ENCODE measurements at places on chromosomes 2 and 18.

GRCh38 chr2:26913999-26914658, 56.3 kb upstream of the MAPRE3 start:
- no peak overlapping the region for H3K27ac ChIP-seq
- no peak for DNase-seq
- H3K27me3 ChIP-seq = peaks cover 15% of the 10 kb centered on the region
- no peak overlapping the region for H3K4me3 ChIP-seq

DNA sequence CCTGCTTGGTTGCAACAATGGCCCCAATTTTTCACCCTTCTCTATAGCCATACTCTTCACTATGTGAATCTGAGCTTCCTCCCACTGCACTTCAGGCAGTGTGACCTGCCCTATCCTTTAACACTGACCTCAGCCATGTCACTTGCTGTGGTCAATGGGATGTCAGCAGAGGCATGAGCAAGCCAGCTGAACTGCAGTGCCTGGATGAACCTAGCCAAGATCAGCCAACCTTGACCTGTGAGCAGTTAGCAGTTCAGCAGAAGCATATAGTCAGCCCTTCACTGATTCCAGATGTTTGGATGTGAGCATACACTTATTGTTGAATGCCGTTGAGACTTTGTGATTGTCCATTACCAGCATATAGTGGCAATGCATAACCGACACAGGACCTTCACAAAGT, 63.4 kb upstream of the BOD1L2 start:
- H3K27ac ChIP-seq = no peak overlapping the region
- peaks cover 10% of the 10 kb centered on the region for H3K4me1 ChIP-seq

GRCh38 chr2:29336341-29337241, 221.4 kb downstream of the CLIP4 start:
- no peak for DNase-seq
- H3K36me3 ChIP-seq = no peaks in the 10 kb centered on the region
- H3K4me1 ChIP-seq = no peaks in the 10 kb centered on the region
- no peak overlapping the region for H3K27ac ChIP-seq
- no peak overlapping the region for H3K4me3 ChIP-seq

GRCh38 chr18:58975296-58975695, 110.6 kb downstream of the ZNF532 start:
- peaks cover 21% of the 10 kb centered on the region for H3K27me3 ChIP-seq
- DNase-seq = no peak
- H3K36me3 ChIP-seq = no peaks in the 10 kb centered on the region
- H3K27ac ChIP-seq = no peak overlapping the region
- H3K4me1 ChIP-seq = peaks cover 2% of the 10 kb centered on the region

- no peaks in the 10 kb centered on the region for H3K4me1 ChIP-seq
- H3K36me3 ChIP-seq = no peaks in the 10 kb centered on the region
- H3K4me3 ChIP-seq = no peak overlapping the region
- no peak for DNase-seq
- H3K27me3 ChIP-seq = peaks cover 3% of the 10 kb centered on the region
Observed at GRCh38 chr2:191499874-191500565, 177.9 kb upstream of the NABP1 start.

DNA sequence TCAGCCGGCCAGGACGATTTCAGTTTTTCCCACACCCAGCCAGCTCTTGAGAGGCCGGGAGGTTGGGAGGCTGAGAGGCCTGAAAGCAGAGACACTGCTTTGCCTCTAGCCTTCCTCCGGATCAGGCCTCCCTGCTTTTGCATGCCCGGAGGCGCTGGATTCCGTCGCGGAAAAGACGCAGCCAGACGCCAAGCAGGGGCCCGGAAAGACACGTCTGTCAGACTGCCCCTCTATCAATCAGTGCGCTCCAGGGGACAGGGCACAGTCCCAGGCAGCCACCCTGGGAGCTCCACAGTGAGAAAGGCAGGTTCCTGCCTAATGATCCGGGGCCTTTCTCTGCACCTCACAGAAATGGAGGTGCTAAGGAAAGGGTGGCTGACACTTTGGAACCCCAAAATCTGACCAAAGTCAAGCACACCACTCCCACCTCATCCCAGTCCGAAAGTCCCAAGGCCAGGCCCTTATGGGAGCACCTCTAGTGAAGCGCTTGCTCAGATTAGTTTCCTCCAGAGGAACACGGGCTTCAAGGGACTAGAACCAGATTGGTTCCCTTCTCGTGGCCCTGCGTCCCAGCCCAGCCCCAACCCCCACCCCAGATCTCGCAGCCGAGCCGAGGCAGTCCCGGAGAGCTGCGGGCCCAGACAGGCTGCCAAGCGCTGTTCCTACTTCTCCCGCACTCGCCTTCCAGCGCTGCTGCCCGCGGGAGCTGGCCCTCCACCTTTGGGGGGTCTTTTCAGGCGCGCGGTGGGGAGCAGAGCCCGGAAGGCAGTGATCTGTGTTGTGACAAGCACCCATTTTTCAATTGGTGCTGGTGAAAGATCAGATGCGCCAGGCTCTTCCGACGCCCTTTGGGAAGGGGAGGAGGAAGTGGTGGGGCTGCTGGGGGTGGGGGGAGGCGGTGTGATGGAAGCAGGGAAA, 5.0 kb downstream of the DLX1 start:
- H3K4me1 ChIP-seq = peaks cover 46% of the 10 kb centered on the region
- peaks cover 8% of the 10 kb centered on the region for H3K36me3 ChIP-seq
- no peak for DNase-seq

DNA sequence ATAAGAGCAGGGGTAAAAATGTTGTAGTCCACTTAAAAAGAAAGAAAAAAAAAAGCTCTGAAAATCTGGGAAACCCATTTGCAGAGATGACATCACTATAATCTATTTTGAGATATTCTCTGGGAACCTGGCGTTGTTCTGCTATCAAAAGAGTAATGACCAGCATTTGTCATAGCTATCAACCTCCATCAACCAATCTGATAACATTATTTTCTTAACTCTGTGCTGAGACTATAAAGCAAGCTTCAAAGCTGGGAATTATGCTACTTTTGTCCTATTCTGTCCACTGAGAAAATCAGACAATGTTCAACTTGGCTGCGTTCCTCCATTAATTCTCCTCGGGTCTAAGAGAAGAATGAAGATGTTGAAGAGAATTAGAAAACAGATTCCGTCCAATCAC, 107.5 kb downstream of the STK39 start:
- DNase-seq = no peak
- H3K4me3 ChIP-seq = no peak overlapping the region
- no peak overlapping the region for H3K27ac ChIP-seq

- H3K27me3 ChIP-seq = no peaks in the 10 kb centered on the region
- H3K4me3 ChIP-seq = no peak overlapping the region
- no peak for DNase-seq
- H3K36me3 ChIP-seq = peaks cover 4% of the 10 kb centered on the region
- no peak overlapping the region for H3K27ac ChIP-seq
- peaks cover 6% of the 10 kb centered on the region for H3K4me1 ChIP-seq
Observed at GRCh38 chr2:36438449-36438977, 82.9 kb downstream of the CRIM1 start.

DNA sequence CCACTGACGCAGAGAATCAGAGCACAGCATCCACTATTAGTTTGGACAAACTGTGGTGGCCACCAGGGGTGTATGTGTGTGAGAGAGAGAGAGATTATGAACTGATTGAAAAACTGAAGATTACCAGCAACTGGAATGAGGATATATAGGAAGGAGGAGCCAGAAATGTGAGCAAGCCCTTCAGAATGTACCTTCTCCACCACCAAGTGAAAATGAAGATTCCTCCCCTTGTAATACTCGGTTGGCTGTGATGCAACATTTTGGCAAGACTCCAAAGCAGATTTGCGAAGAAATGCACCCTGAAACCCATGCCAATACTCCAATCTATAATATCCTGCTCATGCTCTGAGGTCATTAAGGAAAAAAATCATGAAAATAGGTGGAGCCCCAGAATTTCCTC, 121.2 kb upstream of the SLC35G4 start:
- no peak overlapping the region for H3K4me3 ChIP-seq
- no peaks in the 10 kb centered on the region for H3K27me3 ChIP-seq
- no peak overlapping the region for H3K27ac ChIP-seq
- DNase-seq = no peak
- H3K36me3 ChIP-seq = no peaks in the 10 kb centered on the region

DNA sequence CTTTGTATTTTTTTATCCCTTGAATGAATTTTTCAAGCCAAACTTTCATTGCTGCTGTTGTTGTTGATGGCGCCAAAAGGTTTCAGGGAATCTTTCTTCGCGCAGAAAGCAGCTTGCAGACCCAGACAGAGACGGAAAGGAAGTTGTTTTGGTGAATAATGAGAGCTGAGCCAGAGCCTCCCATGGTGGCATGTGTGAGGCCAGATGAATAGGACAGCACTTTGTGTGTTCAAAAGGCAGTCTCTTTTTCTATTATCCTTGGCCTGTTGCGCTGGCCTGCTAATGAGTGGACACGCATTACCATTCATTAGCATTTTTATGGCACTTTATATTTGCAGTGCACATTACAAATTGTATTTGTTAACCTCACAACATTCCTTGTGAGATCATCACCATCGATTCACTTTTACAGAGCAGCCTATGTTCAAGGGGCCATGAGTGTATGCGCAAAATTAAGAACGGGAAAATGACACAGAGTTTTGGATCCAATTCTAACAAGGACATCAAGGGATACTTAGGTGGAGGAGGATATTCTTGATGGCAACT, 754.7 kb downstream of the BCL11A start:
- H3K27me3 ChIP-seq = no peaks in the 10 kb centered on the region
- no peaks in the 10 kb centered on the region for H3K4me1 ChIP-seq
- H3K36me3 ChIP-seq = no peaks in the 10 kb centered on the region
- no peak overlapping the region for H3K27ac ChIP-seq
- no peak overlapping the region for H3K4me3 ChIP-seq
- no peak for DNase-seq

DNA sequence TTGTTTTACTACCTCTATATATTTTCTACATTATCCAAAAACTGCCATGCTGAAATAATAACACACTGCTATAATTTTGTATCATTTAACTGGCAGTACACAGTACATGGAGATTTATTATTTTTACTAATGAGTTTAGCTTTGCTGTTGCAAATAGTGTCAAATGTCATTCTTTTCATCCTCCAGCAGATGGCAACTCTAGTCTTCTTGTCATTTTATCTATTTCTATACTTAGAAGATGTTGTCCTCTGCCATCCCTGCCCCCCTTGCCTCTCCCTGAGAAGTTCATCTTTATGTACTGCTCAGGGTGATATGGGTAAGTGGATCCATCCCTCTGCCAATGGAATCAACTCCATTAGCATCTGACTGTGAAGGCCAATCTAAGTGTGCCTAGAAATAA, 21.7 kb upstream of the LRRTM1 start:
- no peak overlapping the region for H3K27ac ChIP-seq
- H3K36me3 ChIP-seq = no peaks in the 10 kb centered on the region
- H3K27me3 ChIP-seq = peaks cover under 1% of the 10 kb centered on the region
- H3K4me1 ChIP-seq = no peaks in the 10 kb centered on the region
- H3K4me3 ChIP-seq = no peak overlapping the region

DNA sequence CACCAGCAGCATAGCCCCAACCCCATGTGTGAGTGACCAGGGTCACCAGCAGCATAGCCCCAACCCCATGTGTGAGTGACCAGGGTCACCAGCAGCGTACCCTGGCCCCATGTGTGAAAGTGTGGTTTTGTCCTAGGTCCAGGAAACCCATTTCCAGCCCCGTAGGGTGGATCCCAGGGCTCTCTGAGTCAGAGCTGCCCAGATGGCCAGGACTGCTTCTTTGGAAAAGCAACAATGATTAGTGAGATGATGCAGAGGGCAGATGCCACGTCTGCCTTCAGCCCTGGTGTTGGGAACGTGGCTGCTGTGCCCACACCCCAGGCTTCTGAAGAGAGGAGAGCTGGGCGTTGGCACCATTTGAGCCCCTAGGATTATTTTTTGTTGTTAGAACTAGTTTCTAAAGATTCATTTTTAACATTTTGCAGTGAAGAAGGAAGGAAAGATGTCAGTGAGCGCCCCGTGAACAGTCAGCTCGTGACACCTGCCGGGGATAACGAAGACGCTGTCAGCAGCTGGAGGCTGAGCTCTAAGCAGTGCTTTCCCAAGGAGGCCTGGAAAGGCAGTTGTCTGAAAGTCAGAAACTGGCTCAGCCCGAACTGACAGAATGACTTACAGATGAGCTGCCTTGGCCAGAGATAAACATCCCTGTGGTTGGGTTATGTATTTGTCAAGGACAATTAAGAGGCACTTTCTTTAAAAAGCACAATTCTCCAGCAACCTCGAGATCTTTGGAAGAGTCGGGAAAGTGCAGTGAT, 32.1 kb upstream of the KCNG2 start:
- peaks cover 1% of the 10 kb centered on the region for H3K36me3 ChIP-seq
- no peak overlapping the region for H3K4me3 ChIP-seq
- no peak overlapping the region for H3K27ac ChIP-seq
- peaks cover 18% of the 10 kb centered on the region for H3K27me3 ChIP-seq
- DNase-seq = no peak
- H3K4me1 ChIP-seq = no peaks in the 10 kb centered on the region

DNA sequence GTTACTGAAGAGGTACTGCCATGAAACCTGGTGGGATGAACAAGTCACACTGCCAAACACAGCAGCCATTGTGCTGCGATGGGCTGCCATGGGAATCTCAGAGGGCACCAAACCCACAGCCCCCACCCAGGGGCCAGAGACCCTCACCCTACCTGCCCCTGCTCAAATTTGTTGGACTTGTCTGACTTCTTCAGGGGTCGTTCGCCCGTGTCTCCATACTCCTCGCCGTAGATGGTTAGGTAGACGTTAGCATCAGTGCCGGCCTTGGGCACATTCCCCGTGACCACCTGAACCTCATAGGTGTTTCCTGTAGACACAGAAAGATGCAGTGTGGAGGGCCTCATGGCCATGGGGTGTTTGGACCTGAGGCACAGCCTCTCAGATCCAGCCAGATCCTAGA, 97.7 kb downstream of the LOXHD1 start:
- no peaks in the 10 kb centered on the region for H3K4me1 ChIP-seq
- H3K27me3 ChIP-seq = peaks cover 2% of the 10 kb centered on the region
- no peak overlapping the region for H3K4me3 ChIP-seq
- no peak overlapping the region for H3K27ac ChIP-seq
- no peak for DNase-seq
- H3K36me3 ChIP-seq = no peaks in the 10 kb centered on the region

- DNase-seq = no peak
- no peak overlapping the region for H3K4me3 ChIP-seq
- no peaks in the 10 kb centered on the region for H3K27me3 ChIP-seq
- H3K27ac ChIP-seq = no peak overlapping the region
- peaks cover 11% of the 10 kb centered on the region for H3K4me1 ChIP-seq
Observed at GRCh38 chr2:70010576-70011111, 49.2 kb upstream of the ASPRV1 start.
